Natural killer cell treated with Interleukin-12 subunit alpha and Interleukin-12 subunit beta and Interleukin-15 and Interleukin-18, amount 100 ng/mL, for 72 hours (primary cell): ENCODE measurements at places on chromosomes 4 and X. TPM values are rescaled to one million over a fixed set of nuclear protein-coding genes. Genes with fewer than 3 reads are reported as not detected.

- no peaks in the 10 kb centered on the region for H3K4me1 ChIP-seq
- H3K4me3 ChIP-seq, result no peak overlapping the region
- H3K27me3 ChIP-seq, result no peaks in the 10 kb centered on the region
- no peaks in the 10 kb centered on the region for H3K36me3 ChIP-seq
- no peak for DNase-seq
These were observed 341.1 kb downstream of the GBA3 start for GRCh38 chr4:23033796-23034195.

DNA sequence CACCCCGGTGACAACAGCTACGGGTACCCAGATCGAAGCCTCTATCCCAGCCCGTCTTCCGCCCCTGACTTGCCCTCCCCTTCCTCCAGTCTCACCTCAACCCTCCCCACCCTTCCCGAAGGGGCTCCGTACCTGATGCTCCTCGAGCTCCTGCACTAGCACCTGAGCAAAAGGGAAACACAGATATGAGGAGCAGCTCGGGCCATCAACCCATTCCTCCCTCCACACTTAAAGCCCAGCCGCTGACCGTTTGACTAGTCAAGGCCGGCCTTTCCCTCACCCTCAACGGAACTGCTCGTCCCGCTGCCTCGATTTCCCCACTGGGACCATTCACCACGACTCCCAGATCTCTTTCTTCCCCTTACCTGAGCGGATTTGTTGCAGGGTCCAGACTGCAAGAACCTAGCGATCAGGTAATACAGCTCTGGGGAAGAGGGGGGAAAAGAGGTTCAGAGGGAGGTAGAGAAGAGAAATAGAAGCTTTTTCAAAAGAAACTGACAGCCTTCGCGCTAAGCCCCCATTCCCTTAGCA lies 731 bp downstream of the BRWD3 start:
- H3K4me1 ChIP-seq, result peaks cover 10% of the 10 kb centered on the region
- no peak for DNase-seq
- H3K36me3 ChIP-seq, result no peaks in the 10 kb centered on the region
- no peaks in the 10 kb centered on the region for H3K27me3 ChIP-seq
- H3K27ac ChIP-seq, result peak overlapping the region; percentile 98
- H3K4me3 ChIP-seq, result peak overlapping the region; percentile 93

GRCh38 chrX:13815664-13816063 lies 1.2 kb downstream of the GPM6B start:
- peaks cover 25% of the 10 kb centered on the region for H3K27me3 ChIP-seq
- H3K4me3 ChIP-seq, result no peak overlapping the region
- no peaks in the 10 kb centered on the region for H3K36me3 ChIP-seq
- H3K27ac ChIP-seq, result no peak overlapping the region
- DNase-seq, result no peak
- H3K4me1 ChIP-seq, result no peaks in the 10 kb centered on the region

Gene CLGN
- 0.26 TPM for total RNA-seq

Gene GRID2
- not detected for total RNA-seq

Gene ITGB1BP2
- 10.4 TPM for total RNA-seq
